ENCODE measurements at places on chromosomes 12 and 14.

DNA sequence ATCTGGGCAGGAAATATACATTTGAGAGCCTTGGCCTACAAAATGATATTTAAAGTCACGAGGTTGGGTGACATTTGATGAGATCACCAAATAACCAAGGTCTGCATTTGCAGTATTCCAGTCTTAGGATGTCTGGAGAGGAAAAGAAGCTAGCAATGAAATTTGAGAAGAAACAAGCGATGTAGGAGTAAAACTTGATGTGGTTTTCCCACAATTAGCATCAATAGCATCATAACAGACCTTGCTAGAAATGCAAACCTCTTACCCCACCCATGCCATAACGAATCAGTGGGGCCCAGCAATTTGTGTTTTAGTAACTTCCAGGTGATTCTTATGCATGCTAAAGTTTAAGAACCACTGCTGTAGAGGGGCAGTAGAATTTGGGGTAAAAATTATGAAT lies 219.9 kb downstream of the PPFIA2 start:
- no peak for DNase-seq

DNA sequence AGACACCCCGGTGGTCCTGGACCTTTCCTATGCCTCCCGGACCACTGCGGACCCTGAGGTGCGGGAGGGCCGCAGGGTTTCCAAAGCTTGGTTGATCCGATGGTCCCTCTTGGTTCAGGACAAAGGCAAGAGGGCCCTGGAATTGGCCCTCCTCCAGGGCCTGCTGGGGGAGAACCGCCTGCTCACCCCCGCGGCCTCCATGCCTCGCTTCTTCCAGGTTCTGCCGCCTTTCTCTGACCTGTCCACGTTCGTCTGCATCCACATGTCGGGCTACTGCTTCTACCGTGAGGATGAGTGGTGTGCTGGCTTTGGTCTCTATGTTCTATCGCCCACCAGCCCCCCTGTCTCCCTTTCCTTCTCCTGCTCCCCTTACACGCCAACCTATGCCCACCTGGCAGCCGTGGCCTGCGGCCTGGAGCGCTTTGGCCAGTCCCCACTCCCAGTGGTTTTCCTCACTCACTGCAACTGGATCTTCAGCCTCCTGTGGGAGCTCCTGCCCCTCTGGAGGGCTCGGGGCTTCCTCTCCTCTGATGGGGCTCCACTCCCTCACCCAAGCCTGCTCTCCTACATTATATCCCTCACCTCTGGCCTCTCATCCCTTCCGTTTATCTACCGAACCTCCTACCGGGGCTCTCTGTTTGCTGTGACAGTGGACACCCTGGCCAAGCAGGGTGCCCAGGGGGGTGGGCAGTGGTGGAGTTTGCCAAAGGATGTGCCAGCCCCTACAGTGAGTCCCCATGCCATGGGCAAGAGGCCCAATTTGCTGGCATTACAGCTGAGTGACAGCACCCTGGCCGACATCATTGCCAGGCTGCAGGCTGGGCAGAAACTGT lies 13.8 kb downstream of the CBLN3 start:
- no peak for DNase-seq

DNA sequence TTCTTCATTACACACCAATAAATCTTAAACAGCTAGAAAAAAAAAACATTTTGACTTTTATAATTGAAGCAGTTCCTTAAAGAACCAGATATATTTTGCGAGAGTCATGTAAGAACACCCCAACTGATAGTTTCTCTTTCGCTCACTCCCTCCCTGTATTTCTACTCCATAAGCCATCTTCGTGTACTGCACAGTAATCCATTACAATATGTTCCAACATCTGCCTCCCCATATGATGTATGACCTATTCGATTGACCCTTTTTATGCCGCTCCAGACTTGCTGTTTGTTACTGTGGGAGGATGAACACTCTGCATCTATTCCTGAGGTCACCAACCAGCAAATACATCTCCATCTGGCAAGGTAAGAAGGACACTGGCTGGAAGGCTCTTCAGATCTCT lies 331.7 kb downstream of the SOX5 start:
- DNase-seq = no peak

GRCh38 chr12:46264057-46264456 lies 4.8 kb downstream of the SLC38A1 start:
- no peak for DNase-seq

GRCh38 chr12:83102499-83102898 lies 415.8 kb downstream of the TMTC2 start:
- DNase-seq = no peak

DNA sequence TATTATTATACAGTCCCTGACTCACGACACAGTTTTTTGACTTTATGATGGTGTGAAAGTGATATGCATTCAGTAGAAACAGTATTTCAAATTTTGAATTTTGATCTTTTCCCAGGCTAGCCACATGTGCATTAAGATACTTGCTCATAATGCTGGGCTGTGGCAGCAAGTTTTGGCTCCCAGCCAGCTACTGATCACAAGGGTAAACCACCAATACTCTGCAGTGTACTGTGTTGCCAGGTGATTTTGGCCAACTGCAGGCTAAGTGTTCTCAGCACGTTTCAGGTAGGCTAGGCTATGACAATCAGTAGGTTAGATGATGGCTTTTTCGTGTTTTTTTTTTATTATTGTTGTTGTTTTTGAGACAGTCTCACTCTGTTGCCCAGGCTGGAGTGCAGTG lies 69.4 kb upstream of the ACTN1 start:
- DNase-seq = no peak

DNA sequence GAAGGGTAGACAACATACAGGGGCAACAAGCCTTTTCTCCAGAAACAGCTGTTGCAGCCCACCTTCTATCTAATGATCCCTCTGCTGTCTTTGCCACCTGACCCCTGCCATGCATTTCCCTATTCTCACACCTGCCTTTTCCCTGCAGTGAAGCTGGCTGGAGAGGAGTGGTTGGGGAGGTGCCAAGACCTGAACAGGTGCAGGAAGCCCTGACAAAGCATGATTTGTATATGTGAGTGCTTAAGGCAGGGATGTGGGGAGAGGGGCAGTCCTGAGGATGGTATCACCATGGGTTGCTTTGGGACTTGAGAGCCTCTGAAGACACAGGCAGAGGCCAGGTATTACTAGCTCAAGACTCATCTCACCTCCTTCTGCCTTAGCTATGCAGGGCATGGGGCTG lies 2.9 kb upstream of the PFDN5 start:
- no peak for DNase-seq

DNA sequence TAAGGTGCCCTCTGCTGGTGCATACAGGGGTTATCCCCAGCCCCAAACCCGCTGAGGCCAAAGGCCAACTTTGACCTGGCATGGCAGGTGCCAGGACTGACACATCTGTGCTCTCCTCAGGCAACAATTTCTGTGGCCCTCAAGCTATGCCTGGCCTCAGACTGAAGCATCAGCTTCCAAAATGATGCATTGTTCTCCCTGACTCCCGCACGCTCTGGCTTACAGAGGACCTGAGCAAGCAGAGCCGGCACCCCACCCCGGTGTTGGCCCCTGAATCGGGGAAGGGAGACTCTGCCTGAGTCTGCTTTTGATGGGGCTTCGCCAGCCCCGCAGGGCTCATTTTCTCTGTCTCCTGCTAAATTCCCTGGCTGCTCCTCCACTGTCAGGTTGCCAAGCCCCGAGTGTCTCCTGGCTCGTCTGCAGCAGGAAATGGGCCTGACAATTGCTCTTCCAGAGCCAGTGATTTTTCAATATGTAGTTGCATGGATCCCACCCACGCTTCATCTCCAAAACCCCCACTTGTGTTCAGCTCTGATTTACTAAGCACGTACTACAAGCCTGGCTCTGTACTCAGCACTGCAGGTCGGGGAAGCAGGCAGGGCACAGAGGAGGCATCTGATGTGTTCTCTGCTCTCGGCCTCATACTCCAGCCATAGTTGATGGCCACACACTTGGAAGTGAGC lies 126.1 kb downstream of the SLC38A6 start:
- DNase-seq = no peak

GRCh38 chr12:91622981-91623380 lies 440.4 kb upstream of the DCN start:
- DNase-seq = no peak

DNA sequence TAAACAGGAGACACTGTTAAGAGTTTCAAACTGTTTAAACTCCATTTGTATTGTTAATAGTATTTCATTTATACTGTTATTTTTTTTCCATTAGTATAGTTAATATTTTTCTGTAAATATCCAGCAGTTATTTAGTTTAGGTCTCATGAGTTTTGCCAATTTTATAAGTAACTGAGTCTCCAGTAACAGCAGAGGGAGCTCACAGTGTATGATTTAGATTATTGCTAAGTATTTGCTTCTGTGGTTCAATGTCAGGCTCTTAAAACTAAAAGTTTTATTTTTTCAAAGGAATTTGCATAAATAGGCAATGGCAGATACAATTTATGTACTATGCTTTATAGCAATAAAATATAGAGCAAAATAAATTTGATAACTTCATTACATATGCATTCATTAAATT lies 209.7 kb downstream of the ATXN7L3B start:
- DNase-seq = no peak

DNA sequence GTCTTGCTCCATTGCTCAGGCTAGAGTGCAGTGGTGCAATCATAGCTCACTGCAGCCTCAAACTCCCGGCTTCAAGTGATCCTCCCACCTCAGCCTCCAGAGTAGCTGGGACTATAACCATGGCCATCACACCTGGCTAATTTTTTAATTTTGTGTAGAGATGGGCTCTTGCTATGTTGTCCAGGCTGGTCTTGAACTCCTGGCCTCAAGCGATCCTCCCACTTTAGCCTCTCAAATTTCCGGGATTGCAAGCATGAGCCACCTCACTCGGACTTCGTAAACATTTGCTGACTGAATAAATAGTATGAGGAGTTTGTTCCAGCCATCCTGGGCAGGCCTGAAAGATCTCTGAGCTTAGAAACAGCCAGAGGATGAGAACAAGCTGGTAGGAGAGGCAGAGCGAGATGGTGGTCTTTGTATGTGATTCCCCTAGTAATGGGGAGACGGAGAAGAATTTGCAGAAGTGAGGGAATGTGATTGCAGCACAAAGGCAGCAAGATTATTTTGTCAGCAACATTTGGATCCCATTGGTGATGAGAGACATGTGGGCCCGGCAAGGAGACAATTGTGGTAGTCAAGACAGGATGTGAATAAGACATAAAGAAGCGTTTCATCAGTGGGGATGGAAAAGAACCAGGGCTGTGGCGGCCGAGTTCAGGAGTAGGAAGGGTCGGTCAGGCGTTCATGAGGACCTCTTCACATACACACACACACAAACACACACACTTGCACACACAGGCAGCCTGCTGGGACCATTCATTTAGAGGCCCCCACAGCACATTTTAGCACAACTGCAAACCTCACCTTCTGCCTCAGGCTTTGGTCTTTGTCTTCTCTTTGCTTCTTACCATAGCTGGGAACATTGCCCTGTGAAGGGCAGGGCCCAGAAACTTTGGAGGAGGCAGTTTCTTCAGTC lies 155.5 kb downstream of the ZFP36L1 start:
- no peak for DNase-seq

DNA sequence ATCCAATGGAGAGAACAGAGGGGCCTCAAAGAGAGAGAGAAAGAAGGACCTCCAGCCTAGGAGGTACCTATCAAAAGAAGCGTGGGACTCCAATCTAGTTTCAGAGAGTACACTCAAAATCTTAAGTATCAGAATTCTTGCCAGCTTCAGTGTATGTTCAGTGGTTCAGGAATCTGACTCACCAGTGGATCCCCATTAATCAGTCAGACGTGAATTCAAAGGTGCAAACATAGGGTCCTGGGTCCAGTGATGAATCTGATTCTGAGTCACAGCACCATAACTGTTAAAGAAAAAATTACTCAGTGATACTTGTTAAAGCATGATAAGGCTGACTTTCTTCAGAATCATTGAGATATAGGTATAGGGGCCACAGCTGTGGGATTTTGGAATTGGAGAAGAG lies 33.2 kb downstream of the ETNK1 start:
- no peak for DNase-seq

- no peak for DNase-seq
Measured at GRCh38 chr12:56115329-56115728, 1.1 kb upstream of the RPL41 start.

- DNase-seq = no peak
Measured at GRCh38 chr12:19093218-19093617, 36.3 kb upstream of the PLEKHA5 start.

DNA sequence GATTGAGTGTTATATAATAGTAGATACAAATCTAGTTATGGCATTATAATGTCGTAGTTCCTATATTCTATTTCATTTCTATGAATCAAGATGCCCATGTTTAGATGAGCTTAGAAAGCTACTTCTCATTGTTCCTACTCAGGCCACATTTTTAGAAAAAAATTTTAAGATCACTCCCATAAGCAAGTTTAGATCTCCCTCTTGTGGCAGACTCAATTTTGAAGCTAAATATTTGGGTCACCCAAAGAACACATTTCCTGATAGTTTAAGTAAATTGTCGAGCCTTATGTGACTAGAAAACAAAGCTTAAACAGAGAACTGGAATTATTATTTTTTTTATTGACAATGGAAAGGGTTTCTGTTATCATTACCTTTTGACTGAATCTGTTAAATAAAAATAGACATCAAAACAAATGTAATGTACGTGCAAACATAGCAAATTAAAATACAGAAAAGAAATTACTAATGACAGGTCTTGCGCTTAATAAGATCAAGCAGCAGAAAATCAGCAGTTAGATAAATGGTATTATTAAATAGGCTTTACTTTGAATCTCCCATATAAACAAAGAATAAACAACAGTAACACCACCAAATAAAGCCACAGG lies 180.2 kb downstream of the ACSS3 start:
- no peak for DNase-seq

GRCh38 chr12:65742018-65743010 lies 82.0 kb upstream of the HMGA2 start:
- no peak for DNase-seq

GRCh38 chr14:91270619-91271018 lies 26.1 kb upstream of the GPR68 start:
- no peak for DNase-seq

DNA sequence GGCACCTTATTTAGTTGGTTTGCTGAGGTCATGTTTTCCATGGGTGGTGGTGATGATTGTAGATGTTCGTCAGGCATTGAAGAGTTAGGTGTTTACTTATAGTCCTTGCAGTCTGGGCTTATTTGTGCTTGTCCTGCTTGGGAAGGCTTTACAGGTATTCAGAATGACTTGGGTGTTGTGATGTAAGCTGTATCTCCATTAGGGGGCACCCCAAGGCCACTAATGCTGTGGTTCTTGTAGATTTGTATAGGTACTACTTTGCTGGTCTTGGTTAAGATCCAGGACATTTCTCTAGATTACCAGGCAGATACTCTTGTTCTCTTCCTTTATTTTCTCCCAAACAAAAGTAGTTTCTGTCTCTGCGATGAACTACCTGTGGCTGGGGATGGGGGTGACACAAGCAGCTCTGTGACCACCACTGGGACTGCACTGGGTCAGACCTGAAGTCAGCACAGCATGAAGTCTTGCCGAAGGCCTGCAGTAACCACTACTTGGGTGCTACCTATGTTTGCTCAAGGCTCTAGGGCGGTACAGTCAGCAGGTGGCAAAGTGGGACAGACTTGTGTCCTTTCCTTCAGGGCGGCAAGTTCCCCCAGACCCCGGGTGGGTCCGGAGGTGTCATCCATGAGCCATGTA lies 35.8 kb upstream of the FBXO33 start:
- no peak for DNase-seq

- no peak for DNase-seq
Measured at GRCh38 chr14:94225460-94226378, 51.6 kb downstream of the PPP4R4 start.

Data from GM12892 (cell line).